Activated CD8-positive, alpha-beta memory T cell treated with anti-CD3 and anti-CD28 coated beads for 4 hours (primary cell): ENCODE measurements at places on chromosomes 1 and 21.

GRCh38 chr1:1703796-1704195, 11.2 kb upstream of the SLC35E2B start:
- no peak for DNase-seq

DNA sequence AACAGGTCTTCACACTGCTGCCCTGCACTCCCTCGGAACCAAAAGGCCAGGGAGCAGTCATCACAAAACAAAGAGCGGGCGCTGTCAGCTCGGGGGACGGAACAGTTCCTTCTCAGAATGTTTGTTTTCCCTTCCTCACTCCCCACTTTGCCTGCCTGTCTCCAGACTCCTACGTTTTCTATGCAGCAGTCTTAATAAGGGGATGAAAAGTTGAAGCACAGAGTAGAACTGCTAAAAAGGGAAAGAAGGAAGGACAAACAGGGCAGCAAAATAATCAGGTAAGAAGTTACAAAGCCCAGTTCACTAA, 738 bp upstream of the GPR161 start:
- no peak for DNase-seq

- no peak for DNase-seq
Measured at GRCh38 chr1:95407886-95408291, 173.9 kb downstream of the RWDD3 start.

DNA sequence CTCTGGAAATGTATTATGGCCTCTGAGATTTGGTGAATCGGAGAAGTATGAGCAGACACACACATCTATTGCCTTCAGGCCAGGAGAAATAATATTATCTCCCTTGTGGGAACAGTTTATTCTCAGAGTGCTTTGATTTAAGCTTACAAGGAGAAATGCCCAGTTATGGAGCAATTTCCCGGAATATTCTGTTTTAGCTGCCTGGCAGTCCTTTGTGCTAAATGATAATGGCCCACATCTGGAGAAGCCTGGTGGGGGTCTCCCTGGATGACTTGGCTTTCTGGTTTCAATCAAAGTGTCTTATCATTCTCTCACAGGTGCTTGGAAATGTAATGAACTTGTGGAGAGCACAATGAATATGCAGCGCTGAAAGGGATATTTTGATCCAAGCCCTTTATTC, 389.6 kb upstream of the USP24 start:
- DNase-seq: no peak

DNA sequence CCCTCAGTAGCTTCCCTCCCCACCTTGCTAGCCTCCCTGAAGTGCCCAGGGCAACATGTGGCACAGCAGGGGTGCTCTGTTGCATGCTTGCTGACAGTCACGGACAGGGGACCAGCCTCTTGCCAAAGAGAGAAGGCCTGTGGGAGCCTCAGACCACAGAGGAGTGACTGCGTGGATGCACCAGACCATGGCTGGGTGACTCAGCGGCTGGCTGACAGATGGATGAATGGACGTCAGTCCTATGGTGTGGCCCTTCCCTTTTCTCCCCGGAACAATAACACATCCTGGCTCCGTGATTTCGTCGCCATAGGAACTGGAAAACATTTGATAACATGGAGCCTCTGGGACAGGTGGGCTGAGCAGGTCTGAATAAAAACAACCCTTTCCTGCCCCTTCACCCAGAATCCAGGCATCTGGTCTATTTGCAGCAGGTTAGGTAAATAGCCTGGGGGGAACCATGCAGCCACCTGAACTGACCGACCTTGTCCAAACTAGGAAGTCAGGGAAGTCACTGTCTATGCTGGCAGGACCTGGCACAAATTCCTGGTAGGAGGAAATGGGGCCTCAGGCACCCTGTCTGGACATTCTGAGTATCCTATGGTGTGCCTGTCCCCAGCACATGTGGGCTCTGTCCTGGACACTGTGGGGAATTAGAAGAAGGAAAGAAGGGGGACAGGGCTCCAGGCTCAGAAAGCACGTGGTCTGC, 53.3 kb downstream of the NENF start:
- no peak for DNase-seq

GRCh38 chr21:32056791-32057190, 184.0 kb downstream of the HUNK start:
- no peak for DNase-seq

DNA sequence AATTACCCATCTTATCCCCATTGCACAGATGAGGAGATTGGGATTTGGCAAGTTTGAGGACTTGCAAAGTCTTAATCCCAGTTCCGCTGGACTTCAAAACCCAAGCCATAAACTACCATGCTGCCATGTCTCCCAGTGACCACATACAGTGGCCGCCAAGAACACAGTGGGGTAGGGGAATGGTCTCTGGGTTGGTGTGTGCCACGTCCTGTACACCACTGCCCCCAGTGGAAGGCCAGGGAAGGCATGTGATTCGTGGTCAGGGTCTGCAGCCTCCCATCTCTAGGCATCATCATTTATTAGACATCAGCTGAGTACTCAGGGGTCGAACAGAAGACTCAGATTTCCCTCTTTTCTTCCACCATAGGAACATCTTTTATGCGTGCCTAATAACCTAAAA, 76.0 kb downstream of the MAN1C1 start:
- no peak for DNase-seq

DNA sequence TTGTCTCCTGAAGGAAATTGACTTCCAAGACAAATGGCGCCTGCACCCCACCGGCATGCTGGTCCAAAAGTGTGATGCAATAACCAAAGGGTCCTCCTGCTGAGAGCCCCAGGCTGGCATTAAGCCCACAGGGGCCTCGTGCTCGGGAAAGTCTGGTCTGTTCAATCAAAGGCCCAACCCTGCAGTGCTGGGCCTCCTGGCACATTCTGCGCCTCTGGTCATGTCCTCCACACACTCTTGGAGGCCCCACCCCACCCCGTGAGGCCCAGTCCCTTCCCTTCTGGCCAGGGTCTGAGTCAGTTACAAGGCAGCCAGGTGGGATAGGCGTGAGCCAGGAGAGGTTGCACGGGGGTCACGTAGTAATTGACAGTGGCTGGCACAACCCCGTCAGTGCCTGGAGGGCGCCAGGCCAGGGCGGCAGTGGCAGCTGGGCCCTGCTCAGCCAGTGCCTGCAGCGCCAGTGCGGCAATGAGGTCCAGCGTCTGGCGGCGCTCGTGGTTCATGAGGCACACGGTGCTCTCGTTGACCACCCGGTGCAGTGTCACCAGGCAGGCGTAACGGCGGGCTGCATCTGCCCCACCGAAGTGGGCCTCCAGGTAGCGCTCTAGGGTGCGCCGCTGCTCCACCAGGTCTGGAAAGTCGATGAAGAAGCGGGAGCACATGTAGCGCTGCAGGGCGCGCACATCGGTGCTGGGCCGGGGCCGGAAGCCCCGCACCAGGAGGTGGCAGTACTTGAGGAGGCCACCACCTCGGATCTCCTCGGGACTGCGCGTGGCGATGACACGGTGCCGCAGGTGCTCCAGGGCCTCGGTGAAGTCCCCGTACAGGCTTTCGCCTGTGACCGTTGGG, 6.8 kb downstream of the TENT5B start:
- no peak for DNase-seq

GRCh38 chr1:32724678-32725614, 22.4 kb upstream of the SYNC start:
- no peak for DNase-seq
